Heart right ventricle (tissue), 16 donors: ENCODE measurements at places on chromosomes 11 and 22. TPM values are rescaled to one million over a fixed set of nuclear protein-coding genes. Genes with fewer than 3 reads are reported as not detected.

SULT4A1 gene
- not detected for total RNA-seq

ART5 gene
- total RNA-seq = 1.8 TPM

APOL3 gene
- total RNA-seq = 49.7 TPM

USP2 gene
- total RNA-seq = 157 TPM

DGCR6 gene
- total RNA-seq = 8.0 TPM

TSSK2 gene
- not detected for total RNA-seq

MN1 gene
- 4.8 TPM for total RNA-seq

INS gene
- not detected for total RNA-seq

GSTT2B gene
- total RNA-seq = 5.2 TPM

CKAP5 gene
- total RNA-seq = 112 TPM

DEPDC7 gene
- total RNA-seq = not detected

TBX1 gene
- total RNA-seq = 0.68 TPM
